ENCODE measurements at places on chromosomes 2 and 18. TPM values are rescaled to one million over a fixed set of nuclear protein-coding genes. Genes with fewer than 3 reads are reported as not detected.

The KCNIP3 gene
- total RNA-seq: not detected

DNA sequence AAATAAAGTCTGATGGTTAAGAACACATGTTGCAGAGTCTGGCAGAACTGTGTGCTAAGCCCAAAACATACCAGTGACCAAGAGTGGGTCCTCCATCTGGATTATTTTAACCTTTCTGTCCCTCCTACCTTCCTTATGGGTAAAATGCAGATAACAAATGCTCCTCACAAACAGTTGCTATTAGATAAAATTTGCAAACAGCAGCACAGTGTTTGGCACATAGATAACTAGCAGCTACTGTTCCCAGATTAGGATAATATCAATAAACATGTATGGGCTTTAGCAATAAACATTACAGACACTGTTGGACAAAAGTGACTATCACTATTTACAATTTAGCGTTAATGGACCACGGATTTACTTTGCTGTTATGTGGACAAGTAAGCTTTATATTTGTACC is 154.9 kb downstream of the TCF4 start:
- DNase-seq: no peak
- no peak overlapping the region for H3K27ac ChIP-seq
- H3K4me3 ChIP-seq: no peak overlapping the region
- no peaks in the 10 kb centered on the region for H3K36me3 ChIP-seq

DNA sequence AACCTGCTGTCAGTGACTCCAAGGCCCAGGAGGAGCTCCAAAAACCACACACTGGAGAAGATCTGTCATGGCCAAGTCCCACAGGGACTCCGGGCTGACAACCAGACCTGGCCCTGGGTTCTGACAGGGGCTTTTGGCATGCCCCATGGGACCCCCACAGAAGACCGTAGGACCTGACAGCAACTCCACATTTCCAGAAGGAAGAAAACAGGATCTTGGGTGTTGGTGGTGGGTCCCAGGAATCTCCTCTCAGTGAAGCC is 275.9 kb upstream of the HS6ST1 start:
- no peaks in the 10 kb centered on the region for H3K27me3 ChIP-seq
- no peaks in the 10 kb centered on the region for H3K36me3 ChIP-seq
- H3K4me1 ChIP-seq: no peaks in the 10 kb centered on the region
- no peak for DNase-seq
- H3K4me3 ChIP-seq: no peak overlapping the region

DNA sequence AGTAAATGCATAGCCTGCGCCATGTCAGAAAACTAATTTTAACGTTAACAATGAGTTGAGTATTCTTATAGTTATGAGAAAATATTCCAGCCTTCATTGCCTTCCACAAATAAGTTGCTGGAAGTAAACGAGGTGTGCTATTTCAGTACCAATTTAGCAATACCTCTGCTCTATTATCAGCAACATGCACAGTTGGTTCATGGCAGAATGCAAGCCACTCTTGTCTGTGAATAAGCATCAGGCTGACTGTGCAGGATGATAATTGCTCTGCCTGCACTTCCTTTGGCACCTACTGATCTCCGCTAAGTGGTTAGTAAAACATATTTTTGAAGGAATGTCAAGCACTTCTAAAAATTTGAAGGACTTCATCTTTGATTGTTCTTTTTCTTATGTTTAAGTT is 261.9 kb upstream of the SIX3 start:
- no peaks in the 10 kb centered on the region for H3K36me3 ChIP-seq
- no peaks in the 10 kb centered on the region for H3K4me1 ChIP-seq
- H3K27ac ChIP-seq: no peak overlapping the region
- H3K4me3 ChIP-seq: no peak overlapping the region

- H3K27ac ChIP-seq: no peak overlapping the region
- H3K4me3 ChIP-seq: no peak overlapping the region
- H3K4me1 ChIP-seq: peaks cover 46% of the 10 kb centered on the region
- DNase-seq: no peak
- H3K36me3 ChIP-seq: peaks cover 4% of the 10 kb centered on the region
- no peaks in the 10 kb centered on the region for H3K27me3 ChIP-seq
Observed at GRCh38 chr2:190904640-190905261, 24.1 kb downstream of the GLS start.

DNA sequence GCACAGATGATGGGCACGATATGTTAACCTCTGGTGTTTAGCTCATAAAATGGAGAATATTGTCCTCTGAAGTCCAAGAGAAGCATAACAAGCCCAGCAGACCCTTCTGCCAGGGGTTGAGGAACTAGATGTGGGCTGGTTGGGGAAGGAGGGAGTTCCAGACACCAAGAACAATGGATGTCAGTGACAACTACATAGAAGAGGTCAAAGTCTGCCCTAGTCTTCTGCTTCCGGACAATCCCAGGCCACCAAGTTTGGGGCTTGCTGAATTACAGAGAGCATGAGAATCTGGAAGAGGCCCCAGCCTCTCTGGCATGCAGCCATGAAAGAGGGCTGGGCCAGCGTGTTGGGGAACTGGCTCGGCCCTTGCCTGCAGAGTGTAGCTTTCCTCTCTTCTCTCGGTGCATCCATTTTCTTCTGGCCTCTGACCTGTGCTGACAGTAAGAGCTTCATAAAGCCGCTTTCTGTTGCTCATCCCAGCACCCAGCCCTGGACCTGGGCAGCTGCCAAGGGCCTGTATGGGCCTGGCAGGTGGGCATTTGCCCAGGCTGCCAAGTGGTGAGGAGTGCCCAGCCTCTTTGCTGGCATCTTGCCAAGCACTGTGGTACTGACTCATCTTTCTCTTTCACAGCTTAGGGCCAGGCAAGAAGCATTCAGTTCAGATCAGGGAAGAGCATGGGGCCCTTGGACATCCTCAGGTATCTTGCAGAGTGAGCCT is 14.6 kb upstream of the LAPTM4A start:
- H3K27ac ChIP-seq: no peak overlapping the region
- peaks cover 10% of the 10 kb centered on the region for H3K4me1 ChIP-seq
- no peaks in the 10 kb centered on the region for H3K27me3 ChIP-seq
- H3K4me3 ChIP-seq: no peak overlapping the region
- no peaks in the 10 kb centered on the region for H3K36me3 ChIP-seq

DNA sequence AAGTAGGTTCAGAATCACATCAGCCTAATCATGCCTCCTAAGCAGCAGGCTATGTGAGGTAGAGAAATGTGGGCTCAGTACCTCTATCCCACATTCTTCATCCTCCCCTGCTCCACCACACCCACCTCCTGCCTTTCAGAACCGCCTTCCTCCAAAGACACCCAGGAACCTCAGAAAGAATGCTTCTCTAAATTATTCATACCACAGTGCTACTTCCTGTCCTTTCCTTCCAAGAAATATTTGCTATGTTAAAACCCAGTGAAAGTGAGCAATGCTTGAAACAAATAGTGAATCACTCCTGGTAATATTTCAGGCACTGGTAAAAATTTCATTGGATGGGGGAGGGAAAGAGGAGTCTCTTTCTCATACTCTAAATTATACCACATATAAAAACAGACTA is 24.0 kb upstream of the CREB1 start:
- peaks cover 61% of the 10 kb centered on the region for H3K4me1 ChIP-seq
- H3K27ac ChIP-seq: peak overlapping the region; percentile 23
- peak overlapping the region; percentile 85 for H3K4me3 ChIP-seq
- no peaks in the 10 kb centered on the region for H3K27me3 ChIP-seq
- DNase-seq: peak; percentile 20
- peaks cover 5% of the 10 kb centered on the region for H3K36me3 ChIP-seq

The NOSTRIN gene
- total RNA-seq: not detected

The HPCAL1 gene
- 52.0 TPM for total RNA-seq

DNA sequence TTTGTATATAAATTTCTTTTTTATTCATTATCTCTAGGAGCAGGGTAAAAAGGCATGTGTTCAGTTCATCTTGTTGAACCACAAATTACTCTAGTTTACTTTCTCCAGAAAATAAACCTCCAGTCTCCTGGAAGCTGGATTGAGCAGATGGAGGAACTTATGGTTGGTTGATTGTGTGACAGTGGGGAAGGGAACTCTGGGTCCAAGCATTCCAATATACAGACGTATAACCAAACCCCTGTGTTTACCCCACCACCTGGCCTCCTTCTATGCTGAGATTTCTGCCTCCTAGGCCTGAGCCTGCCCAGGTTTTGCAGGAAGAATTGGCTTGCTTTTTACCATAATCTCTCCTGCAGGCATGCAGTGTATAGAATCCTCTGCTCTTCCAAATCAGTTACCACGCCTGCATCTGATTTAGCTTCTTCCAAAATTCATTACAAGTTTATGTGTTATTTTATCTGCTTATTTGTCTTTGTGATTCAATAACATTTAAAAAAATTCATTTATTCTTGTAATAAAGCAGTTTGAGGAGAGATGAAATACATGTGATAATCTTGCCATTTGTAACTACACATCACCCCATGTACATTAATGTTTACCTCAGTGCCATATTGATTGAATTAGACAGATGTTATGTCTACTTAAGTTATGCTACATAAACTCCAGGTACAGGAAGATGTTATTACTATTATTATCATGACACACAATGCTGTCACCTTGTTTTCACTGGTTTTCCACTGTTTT is 2.5 kb upstream of the RAB27B start:
- peaks cover 26% of the 10 kb centered on the region for H3K4me1 ChIP-seq
- H3K27me3 ChIP-seq: peaks cover 19% of the 10 kb centered on the region
- DNase-seq: no peak
- no peak overlapping the region for H3K4me3 ChIP-seq

The ACTR2 gene
- total RNA-seq: 219 TPM

The MOGAT1 gene
- not detected for total RNA-seq

DNA sequence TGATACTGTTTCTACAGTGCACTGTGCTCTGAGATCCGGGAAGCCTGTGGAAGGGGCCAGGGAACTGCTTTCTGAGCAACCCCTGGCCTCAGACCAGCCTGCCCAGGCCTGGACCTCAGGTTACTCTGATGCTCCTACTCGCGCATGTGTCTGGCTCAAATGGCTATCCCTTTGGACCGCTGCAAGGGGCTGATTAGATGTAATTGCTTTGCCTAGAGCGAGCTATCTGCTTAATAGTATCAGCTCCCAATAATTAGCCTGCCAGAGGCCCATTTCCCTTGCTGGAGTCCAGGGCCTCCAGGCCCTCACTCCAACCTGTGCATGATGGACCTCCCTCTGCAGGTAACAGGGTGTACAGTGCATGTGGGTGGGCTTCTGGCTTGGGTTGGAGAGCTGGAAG is 7.2 kb upstream of the KCNK3 start:
- no peak for DNase-seq
- no peaks in the 10 kb centered on the region for H3K36me3 ChIP-seq
- H3K27ac ChIP-seq: no peak overlapping the region
- no peak overlapping the region for H3K4me3 ChIP-seq
- H3K4me1 ChIP-seq: no peaks in the 10 kb centered on the region

The CEBPZOS gene
- total RNA-seq: 34.0 TPM

The TUBA3D gene
- not detected for total RNA-seq

The LCT gene
- 0.29 TPM for total RNA-seq

DNA sequence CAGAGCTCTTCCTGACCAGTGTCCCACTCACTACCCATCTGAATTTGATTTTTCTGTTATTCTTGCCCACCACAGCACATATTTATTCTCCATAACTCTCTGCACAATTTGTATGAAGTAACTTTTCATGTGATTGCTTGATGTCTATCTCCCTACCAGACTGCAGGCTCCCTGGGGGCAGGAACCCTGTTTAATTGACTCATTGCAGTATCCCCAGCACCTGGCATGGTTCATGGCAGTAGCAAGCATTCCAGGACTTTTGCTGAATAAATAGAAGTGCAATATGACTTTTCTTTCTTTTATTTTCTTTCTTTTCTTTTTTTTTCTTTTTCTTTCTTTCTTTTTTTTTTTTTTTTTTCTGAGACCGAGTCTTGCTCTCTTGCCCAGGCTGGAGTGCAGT is 88.7 kb upstream of the XPO1 start:
- no peak overlapping the region for H3K27ac ChIP-seq
- no peaks in the 10 kb centered on the region for H3K27me3 ChIP-seq
- DNase-seq: no peak
- no peaks in the 10 kb centered on the region for H3K36me3 ChIP-seq
- no peak overlapping the region for H3K4me3 ChIP-seq
- no peaks in the 10 kb centered on the region for H3K4me1 ChIP-seq

The CFAP210 gene
- total RNA-seq: 0.22 TPM

- peaks cover 16% of the 10 kb centered on the region for H3K36me3 ChIP-seq
- peak within 1 kb of the TSS; percentile 91 for H3K4me3 ChIP-seq
- DNase-seq: peak; percentile 87
- peaks cover 61% of the 10 kb centered on the region for H3K4me1 ChIP-seq
- no peaks in the 10 kb centered on the region for H3K27me3 ChIP-seq
Observed at GRCh38 chr2:69643602-69644505, at the start of gene AAK1. AAK1 (minus strand) TSS chr2:69643739; CDS start chr2:69643040, 699 bp downstream.

The CYP27A1 gene
- 0.30 TPM for total RNA-seq

The POMC gene
- total RNA-seq: 12.5 TPM

GRCh38 chr18:23619388-23619881 is 33.1 kb upstream of the NPC1 start:
- peaks cover 48% of the 10 kb centered on the region for H3K27me3 ChIP-seq
- H3K36me3 ChIP-seq: no peaks in the 10 kb centered on the region
- peak; percentile 5 for DNase-seq
- no peak overlapping the region for H3K27ac ChIP-seq
- peaks cover 5% of the 10 kb centered on the region for H3K4me1 ChIP-seq
- peak overlapping the region; percentile 69 for H3K4me3 ChIP-seq

DNA sequence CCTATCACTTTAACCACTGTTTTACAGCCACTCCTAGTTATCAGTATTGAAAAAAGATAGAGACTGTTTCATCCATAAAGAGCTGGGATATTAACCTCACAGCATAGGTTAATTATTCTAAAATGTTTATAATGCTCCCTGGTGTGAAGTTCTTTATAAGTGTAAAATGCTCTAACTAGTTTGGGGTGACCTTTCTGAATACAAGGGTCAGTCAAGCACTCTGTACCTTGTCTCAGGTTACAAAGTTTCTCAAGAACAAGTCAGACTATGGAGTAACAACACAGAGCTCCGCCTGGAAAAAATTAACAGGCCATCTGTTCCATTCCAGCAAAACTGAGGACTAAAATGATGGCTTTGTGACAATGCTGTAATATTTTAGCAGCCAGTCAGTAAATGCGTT is 107.4 kb downstream of the NOL4 start:
- no peaks in the 10 kb centered on the region for H3K4me1 ChIP-seq
- no peaks in the 10 kb centered on the region for H3K36me3 ChIP-seq
- no peak for DNase-seq

The ANO7 gene
- 0.90 TPM for total RNA-seq

The CHRNA1 gene
- total RNA-seq: not detected

GRCh38 chr18:57148263-57148662 is 1.4 kb downstream of the BOD1L2 start:
- H3K36me3 ChIP-seq: no peaks in the 10 kb centered on the region
- no peak overlapping the region for H3K27ac ChIP-seq
- H3K27me3 ChIP-seq: peaks cover 31% of the 10 kb centered on the region
- no peaks in the 10 kb centered on the region for H3K4me1 ChIP-seq
- DNase-seq: no peak

The TNFAIP6 gene
- total RNA-seq: not detected

The GALNT14 gene
- 0.81 TPM for total RNA-seq

DNA sequence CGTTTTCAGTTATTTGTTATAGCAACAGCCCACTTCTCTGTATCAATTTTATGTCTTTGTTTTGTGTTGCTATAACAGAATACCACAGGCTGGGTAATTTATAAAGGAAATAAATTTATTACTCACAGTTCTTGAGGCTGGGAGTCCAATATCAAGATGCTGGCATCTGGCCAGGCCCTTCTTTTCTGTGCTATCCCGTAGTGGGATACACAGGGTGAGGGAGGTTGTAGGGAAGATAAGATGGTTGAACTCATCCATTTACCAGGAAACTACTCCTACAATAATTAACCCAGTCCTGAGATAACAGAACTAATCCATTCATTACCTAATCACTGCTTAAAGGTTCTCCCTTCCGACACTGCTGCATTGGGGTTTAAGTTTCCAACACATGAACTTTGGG is 220.7 kb downstream of the TPGS2 start:
- no peaks in the 10 kb centered on the region for H3K27me3 ChIP-seq
- H3K36me3 ChIP-seq: no peaks in the 10 kb centered on the region
- H3K4me1 ChIP-seq: no peaks in the 10 kb centered on the region
- no peak for DNase-seq
- no peak overlapping the region for H3K27ac ChIP-seq
- no peak overlapping the region for H3K4me3 ChIP-seq

Data from activated T-cell treated with anti-CD3 and anti-CD28 coated beads, Interleukin-2, amount 50 U/mL, for 72 hours (primary cell).